ENCODE measurements at places on chromosomes 3 and 15.

- no peak for DNase-seq
Measured at GRCh38 chr15:98437752-98438151, 210.6 kb upstream of the IGF1R start.

GRCh38 chr15:49460411-49460941 lies 37.4 kb downstream of the FGF7 start:
- no peak for DNase-seq

DNA sequence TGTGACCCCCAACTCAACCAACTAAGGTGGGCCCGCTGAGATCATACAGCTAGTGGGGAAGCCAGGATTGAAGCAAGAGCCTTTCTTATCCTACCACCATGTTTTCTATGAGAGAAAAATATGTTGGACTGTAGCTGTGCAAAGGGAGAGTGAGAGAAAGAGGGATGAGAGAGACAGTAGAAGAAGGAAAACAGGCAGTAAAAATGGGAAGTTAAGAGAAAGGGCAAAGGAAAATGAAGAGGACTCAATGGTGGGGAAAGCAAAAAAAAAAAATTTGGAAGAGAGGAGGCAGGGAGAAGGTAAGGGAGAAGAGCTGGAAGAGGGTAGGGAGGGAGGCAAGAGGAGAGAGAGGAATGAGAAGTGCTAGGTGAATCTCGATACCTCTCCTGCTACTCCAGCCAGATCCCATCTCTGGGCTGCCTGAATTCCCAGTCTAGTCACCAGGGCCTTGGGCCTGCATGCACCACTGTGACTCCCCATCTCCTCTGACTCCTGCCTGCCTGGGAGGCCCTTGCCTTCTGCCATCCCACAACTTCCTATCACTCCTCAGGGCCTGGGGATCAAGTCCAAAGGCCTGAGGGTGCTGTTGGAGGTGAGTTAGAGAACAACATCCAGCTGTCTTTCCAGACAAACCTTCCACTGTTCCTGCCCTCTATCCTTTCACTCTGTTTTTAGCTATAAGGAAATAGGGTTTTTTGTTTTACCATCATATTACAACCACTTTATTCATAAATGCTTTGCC lies 15.7 kb downstream of the FAM81A start:
- DNase-seq = no peak

GRCh38 chr3:48217449-48217848 lies 5.8 kb upstream of the CAMP start:
- no peak for DNase-seq

GRCh38 chr3:159886050-159886449 lies 102.6 kb upstream of the IL12A start:
- no peak for DNase-seq

- DNase-seq = no peak
Measured at GRCh38 chr3:69204315-69204957, 82.0 kb upstream of the LMOD3 start.

DNA sequence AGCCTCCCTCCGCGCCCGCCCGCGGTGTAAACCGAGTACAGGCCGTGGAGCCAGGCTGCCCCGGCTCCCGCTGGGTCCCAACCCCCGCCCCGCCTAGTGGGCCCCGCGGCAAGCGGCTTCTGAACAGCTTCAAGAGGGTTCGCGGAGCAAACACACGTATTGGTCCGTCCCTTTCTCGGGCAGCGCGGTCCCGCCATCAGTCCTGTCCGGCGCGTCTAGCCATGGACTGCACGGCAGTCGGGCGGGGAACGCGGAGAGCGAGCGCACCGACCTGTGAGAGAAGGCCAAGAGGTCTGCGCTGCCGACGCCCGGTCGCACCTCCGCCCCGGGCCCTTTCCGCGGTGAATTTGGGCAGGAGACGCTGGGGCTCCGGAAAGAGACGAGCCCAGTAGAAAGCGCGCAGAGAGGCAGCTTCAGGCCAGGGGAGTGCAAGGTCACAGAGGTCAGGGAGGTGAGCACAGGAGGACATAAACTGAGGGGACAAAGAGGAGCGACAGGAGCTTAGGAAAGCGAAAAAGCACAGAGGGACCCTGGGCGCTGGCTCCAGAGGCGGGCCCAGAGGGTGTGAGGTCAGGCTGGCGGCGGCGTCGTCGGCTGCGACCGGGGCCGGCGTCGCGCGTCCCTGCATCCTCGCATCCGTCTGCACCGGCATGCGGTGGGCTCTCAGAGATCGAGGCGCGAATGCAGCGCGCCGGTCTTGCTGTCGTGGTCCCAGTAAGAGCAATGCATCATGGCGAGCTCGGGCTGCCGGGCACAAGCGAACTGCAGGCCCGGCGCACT lies 1.8 kb downstream of the FOXL2 start:
- DNase-seq = no peak

DNA sequence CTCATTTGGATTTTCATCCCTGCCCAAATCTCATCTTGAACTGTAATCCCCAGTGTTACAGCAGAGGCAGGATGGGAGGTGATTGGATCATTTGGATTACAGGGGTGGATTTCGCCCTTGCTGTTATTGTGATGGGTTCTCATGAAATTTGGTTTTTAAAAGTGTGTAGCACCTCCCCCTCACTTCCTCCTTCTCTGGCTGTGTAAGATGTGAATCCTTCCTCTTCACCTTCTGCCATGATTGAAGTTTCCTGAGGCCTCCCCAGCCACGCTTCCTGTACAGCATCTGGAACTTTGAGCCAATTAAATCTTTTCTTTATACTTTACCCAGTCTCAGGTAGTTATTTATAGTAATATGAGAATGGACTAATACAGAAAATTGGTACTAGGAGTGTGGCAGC lies 316.8 kb downstream of the PLCL2 start:
- no peak for DNase-seq

DNA sequence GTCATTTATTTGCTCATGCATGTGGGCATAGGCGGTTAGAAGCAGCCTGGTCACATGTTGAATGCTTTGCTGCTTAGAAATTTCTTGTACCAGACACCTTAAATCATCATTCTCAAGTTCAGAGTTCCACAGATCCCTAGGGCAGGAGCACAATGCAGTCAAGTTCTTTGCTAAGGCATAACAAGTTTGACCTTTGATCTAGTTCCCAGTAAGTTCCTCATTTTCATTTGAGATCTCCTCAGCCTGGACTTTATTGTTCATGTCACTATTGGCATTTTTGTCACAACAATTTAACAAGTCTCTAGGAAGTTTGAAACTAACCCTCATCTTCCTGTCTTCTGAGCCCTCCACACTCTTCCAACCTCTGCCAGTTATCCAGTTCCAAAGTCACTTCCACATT lies 22.8 kb downstream of the HGD start:
- DNase-seq = no peak

GRCh38 chr15:80536716-80537115 lies 132.5 kb downstream of the ARNT2 start:
- no peak for DNase-seq

GRCh38 chr3:128266453-128266852 lies 113.2 kb downstream of the EEFSEC start:
- no peak for DNase-seq

DNA sequence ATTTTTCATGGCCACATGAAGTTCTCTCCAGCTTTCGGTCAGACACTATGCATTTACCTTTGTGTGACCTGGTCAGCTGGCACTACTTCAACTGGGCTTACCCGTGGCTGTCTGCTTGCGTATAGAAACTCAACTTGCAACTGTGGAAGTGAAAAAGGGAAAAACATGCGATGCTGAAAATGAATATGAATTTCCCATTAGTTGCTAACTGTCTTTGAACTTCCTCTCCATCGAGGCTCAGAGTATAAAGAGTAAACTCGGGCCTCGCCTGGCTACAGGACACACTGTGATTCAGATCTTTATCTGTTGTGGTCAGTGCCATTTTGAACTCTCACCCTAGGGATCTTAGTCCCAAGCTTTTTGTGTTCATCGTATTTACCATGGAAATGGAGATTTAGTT lies 26.8 kb downstream of the NFKBIZ start:
- no peak for DNase-seq

DNA sequence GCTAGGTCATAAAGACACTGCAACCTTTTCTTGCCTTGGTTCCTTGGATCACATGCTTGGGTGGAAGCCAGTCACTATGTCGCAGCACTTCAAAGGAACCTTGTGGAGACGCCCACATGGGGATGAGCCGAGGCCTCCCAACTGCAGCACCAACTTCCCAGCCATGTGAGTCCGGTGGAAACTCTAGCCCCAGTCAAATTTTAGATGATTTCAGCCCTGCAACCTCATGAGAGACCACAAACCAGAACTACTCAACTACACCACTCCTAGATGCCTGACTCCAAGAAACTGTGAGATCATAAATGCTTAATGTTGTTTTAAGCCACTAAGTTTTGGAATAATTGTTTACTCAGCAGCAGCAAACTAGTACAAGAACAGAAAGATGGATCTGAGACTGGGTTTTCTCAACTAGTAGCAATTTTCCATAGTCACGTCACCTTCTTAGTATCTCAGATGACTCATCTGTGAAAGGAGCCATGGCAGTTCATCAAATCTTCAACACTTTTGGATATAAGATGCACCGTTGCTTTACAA lies 86.5 kb downstream of the MB21D2 start:
- no peak for DNase-seq

GRCh38 chr15:63063164-63063756 lies 20.7 kb downstream of the TPM1 start:
- no peak for DNase-seq

- DNase-seq = no peak
Measured at GRCh38 chr3:143822374-143822773, 25.9 kb downstream of the SLC9A9 start.

DNA sequence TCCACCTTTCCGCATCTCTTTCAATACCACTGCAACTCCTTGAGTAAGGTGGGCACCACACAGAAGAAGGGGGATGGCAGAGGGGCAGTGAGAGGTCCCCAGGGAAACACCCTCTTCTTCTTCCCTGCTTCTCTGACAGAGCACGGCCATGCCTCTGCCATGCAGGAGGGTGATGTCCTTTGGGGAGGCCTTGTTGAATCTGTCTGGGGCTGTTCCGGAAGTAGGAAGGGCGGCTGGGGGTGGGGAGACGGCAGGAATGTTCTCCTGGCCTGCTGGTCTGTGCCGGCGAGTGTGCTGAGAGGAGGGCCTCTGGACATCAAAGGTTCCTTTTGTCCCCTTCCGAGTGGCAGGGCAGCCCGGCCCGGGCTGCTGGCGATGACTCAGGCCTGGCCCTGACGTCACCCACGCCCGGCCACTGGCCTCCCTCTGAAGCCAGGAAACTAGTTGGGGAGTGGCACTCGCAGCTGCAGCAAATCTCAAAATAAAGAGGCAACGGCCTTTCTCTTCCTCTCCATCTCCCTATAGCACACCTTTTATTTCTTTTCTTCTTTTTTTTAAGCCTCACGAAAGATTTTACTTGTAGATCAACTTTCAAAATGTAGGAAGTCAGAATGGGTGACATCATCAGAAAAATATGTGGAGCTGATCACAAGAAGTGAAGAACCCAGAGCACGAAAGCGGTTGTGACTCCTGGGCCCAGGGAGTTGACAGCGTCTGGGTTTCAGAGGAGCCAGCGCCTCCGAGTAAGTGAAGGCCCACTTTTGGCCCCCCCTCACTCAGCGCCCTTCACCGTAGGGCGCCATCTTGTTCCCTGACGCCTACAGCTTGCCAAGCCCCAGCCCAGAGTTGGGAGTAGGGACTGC lies at the start of gene ZBTB38:
ZBTB38 (plus strand) TSS at position 443 of the 863 bp plus-strand sequence. CDS start 73,885 bp downstream, outside the sequence.
- no peak for DNase-seq

DNA sequence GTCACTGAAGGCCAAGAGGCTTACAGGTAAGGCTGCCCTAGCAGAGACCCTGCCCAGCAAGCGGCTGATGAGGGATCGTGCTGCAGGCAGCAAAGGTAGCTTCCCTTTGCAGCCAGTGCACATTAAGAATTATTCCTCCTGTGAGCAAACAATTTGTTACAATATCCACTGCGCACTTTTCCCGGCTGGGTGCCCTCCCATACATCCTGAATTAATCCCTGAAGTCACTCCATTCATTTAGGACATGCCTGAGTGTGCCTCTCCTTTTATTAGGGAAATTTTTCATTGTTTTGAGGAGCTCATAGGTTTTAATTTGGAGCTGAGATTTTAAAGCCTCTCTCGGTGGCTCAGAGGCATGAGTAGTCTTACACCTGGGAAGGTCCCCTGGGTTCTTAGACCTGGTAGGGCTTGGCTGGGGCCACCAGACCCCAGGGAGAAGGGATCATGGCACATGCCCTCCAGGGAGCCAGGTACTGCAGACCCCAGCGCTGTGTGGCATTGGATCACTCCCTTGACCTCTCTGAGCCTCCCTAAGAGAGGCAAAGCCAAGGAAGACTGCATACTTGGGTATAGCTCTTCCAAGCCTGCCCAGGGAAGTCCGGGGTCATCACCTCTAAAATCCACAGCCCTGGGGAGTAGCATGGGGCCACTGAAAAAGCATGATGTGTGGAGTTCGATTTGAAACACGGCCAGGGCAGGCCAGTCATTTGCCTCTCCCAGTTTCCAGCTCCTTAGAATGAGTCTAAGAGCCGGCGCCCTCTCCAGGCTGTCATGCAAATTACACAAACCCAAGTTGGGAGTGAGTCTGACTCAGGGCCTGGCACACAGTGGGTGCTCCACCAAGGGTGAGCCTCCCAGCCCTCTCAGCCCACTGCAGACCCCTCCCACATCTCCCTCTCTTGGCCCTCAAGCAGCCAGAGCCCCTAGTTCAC lies 151.9 kb upstream of the LINGO1 start:
- no peak for DNase-seq

GRCh38 chr3:86711634-86712033 lies 279.3 kb downstream of the VGLL3 start:
- no peak for DNase-seq

DNA sequence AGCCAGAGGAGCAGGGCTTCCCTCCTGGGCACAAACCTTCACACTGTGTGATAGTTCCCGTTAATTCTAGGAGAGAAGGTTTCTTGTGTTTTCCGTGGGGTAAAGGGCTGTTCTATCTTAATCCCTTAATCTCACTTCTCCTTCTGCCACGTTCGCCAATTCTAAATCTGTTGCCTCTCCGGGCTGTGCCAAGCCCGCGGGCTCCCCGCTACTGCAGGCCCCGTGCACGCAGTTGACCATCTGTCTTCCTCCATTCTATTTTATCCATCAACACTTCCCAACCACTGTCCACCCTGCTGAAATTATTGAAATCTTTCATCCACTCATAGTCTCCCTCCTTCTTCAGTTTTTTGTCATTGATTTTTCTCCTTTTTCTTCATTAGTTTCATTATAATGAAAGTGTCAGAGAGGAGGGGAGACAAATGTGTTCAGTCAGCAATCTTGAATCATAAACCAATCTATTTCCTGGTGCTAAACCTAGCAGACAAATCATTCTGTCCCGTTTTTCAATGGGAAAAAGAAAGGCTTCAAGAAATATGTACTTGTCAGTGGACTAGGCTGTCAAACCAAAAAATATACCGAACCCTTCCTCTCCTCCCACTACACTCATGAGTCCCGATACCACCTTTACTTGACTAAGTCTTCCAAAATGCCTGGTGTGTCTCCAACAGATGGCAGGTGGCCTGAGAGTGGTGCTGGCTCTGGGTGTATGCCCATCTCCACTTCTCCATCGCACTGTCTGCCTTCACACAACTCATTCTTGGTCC lies 39.6 kb downstream of the SLCO2A1 start:
- DNase-seq = no peak

- DNase-seq = no peak
Measured at GRCh38 chr3:50604628-50605588, 6.7 kb downstream of the CISH start.

DNA sequence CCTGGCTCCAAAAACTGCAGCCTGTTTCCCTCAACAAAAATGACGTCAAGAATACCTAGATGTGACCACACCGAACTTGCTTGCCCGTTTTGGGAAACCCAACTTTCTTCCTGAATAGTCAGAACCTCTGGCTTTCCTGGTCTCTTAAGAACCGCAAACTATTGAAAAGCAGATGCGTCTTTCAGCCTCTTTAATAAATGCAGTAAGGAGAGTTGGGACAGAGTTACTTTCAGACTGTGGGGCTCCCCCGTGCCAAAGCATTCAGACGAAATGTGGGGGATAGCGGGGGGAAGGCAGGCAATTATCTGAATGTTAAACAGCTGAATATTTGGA lies 1.2 kb upstream of the PROK2 start:
- no peak for DNase-seq

GRCh38 chr3:172133838-172134237 lies 94.5 kb downstream of the FNDC3B start:
- DNase-seq = no peak

Data from stimulated activated CD4-positive, alpha-beta T cell treated with anti-CD3 and anti-CD28 coated beads, Interleukin-15, amount 100 ng/mL, for 1 hour (primary cell).